ENCODE measurements at places on chromosomes 13 and 19.

DNA sequence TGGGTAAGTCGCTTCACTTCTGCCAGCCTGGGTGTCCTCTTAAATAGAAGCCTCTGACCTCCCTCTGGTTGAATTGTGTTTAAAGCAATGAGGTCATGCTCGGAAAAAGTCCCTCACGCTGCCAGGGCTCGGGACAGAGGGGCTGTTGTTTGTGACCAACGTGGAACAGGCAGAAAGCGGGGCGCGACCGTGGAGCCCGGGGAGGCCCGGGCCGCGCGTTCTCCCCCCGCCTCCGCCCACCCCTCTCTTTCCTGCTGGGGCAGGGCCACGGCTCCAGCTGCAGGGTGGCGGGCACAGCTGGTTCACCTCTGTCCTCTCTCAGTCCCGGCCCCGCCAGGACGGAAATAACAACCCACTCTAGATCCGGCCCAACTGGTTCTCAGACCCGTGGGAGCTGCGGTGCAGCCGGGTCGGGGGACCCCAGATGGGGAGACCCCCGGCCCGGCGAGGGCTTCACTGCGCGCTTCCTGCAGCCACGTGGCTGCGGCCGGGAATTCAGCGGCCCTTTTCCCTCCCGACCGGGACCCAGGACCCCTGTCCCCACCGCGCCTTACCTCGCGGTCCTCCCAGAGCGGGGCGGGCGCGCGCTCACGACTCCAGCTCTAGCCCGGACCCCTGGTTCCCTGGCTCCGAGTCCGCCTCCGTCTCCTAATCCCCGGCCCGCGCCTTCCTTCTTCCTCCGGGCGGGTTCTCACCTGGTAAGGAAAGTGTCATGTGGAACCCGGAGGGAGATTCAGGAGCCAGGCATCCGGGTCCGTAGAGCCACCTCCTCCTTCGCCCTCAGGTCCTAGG is 1.9 kb downstream of the CDC42EP5 start:
- DNase-seq = no peak

DNA sequence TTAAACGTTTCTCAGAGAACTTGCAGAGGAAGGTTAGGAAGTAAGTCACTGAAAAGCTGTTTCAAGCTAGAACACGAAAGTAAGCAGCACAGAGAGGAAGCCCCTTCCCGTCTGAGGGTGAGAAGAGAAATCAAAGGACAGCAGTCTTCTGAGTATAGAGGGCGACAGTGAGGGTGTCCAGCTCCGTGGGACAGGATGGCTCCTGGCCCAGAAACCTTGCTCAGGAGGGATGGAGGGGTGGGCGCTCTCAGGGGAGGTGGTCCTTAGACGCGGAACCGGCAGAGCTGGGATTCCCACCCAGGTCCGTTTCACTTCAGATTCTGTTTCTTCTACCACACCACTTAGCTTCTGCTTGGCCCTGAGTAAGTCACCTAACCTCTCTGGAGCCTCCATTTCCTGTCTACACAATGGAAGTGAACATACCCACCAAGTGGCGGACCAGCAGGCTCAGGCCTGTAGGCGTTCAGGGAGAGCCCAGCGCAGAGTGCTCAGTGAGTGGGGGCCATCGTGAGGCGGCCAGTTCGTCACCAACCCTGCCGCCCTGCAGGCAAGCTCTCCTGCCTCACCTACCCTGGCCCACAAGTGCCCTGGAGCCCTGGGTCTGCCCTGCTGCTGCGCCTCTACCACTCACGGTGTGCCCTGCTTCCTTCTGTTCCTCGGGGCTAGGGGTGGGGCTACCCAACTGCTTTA is 5.5 kb upstream of the RSPH6A start:
- DNase-seq = no peak

DNA sequence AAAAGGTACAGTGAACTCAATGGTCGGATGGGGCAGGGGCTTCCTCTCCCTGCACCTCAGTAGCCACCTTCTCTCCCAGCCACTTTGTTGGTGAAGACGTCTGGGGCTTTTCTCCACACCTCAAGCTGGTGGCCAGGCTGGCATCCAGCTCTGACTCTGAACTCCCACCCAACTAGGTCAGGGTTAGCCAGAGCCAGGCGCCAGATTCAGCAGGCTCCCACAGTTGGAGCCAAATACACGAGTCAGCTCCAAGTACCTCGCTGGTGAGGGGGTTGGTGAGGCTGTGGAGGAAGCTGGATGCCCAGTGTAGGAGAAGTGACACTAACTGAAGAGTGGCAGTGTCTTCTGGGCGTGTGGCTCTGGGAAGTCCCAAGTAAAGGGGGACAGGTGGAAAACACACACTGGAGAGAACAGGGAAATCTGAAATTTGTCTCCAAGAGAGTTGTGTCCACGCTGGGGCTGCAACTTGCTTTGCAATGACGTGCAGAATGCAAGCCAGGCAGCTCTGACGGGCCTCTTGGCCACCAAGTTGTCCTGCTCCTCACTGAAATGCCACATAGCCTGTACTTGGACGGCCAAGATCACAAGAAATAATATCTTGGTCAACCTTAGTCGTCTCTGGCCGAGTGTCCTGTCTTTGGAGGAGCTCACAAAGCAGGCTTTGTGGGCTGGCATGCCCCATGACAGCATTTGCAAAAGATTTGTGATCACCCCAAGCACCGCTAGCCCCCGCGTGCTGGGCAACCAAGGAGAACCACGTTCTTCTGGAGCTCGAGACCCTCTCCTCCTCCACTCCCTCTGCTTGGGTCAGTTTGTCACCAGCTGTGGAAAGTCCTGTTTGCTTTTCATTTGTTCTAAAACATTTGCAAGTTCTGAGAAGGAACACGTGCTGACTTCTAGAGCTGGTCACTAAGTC is 18.1 kb downstream of the SLC7A1 start:
- no peak for DNase-seq

GRCh38 chr13:112709825-112710783 is 20.3 kb downstream of the ATP11A start:
- no peak for DNase-seq

DNA sequence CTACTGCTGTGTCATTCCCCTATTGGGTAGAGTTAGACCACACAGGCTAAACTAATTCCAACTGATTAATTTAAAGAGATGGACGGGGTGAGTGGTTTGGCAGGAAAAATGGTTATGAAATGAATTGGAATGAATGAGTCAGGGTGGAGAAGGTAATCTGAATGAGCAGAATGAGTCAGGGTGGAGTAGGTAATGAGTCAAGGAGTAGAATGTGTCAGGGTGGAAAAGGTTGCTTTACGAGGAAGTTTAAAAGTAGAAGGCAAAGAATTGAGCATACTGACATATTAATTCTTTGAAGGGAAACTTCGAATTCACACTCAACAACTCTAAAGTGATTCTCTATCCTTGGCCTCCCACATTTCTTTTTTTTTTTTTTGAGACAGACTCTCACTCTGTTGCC is 12.7 kb upstream of the ZNF121 start:
- DNase-seq = no peak

GRCh38 chr13:94662274-94662945 is 49.9 kb downstream of the SOX21 start:
- DNase-seq = no peak

DNA sequence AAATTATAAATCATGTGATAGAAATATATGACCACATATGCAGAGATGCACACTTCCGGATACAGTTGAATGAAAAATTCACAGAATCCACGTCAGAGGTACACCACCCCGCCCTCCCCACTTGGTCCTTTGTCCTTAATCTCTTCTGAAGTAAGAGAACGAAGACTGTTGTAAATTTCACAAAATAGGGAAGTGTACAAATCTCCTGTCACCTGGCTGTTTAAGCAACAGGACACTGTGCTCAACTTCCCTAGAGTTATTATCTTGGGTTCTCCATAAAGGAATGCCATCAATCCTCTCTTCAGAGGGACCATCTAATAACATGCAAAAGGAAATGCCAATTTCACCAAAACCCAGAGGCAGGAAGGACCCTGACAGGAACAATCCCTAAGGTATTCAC is 10.5 kb upstream of the CEACAM6 start:
- DNase-seq = no peak

GRCh38 chr19:45243144-45243732 is 2.0 kb downstream of the EXOC3L2 start:
- no peak for DNase-seq

DNA sequence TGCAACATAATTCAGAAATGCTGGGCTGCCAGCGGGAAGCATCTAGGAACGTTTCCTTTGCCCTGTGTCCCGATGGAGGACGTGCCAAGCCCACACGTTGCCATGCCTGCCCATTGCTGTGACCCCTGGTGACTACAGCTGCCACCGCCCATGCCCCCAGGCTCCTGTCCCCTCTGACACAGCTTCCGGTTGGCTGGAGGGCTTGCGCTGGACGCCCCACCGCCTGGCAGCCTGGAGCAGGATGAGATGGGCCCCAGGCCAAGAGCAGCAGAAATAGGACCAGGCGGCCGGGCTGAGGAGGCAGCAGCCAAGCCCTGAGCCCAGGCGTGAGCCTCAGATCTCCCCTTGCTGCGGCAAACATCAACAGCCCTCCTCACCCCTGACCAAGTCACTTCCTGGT is 125.9 kb downstream of the COL4A2 start:
- DNase-seq = no peak

DNA sequence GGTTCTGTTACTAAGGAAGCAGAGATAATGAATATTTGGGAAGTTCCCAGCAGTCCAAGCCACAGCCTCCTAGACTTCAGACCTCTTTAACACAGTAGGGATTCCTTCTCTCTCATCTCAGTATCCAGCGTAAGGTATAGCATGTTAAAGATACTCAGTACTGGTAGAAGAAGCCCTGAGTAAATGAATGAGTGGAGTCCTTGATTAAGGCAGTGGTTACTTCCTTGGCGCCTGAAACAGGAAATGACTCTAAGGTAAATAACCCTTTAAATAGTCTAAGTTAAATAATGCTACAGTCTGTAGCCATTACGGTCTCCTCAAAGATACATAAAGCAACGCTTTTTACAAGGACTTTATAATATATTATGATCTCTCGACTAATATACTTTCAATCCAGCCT is 650.8 kb upstream of the MIR17HG start:
- DNase-seq = no peak

Data from stimulated activated CD4-positive, alpha-beta T cell treated with anti-CD3 and anti-CD28 coated beads, Interleukin-15, amount 100 ng/mL, for 1 hour (primary cell).